Stimulated activated CD4-positive, alpha-beta T cell treated with anti-CD3 and anti-CD28 coated beads, Interleukin-4, amount 100 ng/mL, for 24 hours (primary cell): ENCODE measurements at places on chromosomes 2 and 18.

DNA sequence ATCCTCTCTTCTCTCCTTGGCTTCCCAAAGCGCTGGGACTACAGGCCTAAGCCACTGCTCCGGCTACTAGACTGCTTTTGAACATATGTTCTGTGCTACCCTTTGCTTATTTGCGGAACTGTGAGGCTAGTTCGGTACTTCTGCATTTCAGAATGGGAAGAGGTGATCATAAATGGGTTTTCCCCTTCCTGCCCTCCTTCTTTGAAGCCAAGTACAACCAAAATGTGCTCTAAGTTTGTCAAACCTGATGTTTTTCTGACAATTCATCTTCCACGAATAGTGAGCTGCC lies 1.7 kb upstream of the ESCO1 start:
- no peak for DNase-seq

DNA sequence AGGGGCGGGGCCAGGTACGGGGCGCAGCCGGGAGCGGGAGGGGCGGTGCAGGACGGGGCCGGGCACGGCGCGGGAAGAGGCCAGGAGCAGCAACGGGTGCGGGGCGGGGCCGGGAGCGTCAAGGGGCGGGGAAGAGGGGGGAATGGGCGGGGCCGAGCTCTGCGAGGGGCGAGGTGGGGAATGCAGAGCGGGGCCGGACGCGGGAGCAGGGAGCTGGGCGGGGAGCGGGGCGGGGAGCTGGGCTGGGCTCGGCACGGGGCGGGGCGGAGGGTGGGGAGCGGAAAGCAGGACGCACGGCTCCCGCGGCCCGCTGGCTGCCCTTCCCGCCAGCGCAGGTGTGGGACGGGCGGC lies at the start of gene IMPA2:
TSS of gene IMPA2 (plus strand) at position 316 of the 351 bp plus-strand sequence. CDS start 163 bp downstream, outside the sequence.
- no peak for DNase-seq

DNA sequence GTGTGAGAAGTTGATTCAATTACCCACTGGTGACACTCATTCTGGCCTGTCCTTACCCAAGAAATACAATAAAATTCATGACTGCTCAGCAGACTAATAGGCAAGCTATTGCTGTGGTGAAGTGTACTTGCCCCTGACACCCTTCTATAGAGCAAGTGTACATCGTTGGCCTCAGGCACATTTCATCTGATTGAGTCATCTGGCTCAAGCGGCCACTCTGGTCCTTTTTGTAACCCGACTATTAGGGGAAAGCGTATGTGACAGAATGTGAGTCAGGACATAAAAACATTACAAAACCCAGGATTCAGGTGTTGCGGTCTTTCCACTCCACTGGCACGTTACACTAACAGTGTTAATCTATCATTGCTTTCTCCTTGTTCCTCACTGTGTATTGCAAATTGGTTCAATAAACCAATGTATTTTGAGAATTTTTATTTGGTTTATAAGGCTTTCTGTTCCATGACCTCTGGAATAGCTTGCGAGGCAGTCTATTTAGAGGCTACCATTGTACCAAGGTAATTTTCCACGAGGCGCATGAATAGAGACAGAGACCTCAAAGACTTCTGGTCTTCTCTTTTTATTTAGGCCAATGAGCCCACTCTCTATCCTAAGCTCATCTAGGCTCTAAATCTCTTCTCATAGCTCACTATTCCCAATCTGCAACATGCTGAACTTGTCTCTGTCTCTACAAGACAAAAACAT lies 10.2 kb upstream of the TTC32 start:
- DNase-seq, result no peak

DNA sequence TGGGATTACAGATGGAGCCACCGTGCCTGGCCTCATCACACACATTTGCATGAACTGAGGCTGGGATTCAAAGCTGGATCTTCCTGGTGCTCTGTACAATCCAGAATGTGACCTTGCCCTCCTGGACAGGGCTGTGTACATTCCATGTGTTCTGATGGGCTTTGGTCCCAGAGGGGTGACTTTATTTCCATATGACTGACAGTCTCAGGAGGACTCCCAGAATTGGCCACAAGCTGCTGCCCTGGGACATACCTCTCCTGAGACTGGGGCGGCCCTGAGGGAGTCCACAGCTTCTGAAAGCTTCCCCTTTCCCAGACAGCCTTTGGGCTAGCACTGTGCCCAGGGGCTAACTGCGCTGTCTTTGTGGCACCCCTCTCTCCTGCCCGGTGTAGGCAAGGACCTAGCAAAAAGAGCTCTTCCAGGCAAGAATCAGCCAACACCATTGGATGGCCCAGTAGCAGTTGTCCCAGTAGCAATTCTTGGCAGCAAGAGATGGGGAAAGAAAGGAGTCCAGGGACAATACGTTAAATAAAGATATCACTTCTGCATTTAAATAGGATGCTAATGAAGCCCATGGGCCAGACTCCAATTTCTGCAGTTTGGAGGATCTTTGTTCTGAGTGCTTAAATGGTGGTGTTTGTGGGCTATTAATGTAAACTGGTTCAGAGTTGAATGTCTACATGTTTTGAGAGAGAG lies 26.4 kb upstream of the ZNF532 start:
- no peak for DNase-seq

GRCh38 chr2:236663287-236664101 lies 93.9 kb downstream of the ACKR3 start:
- DNase-seq, result no peak

DNA sequence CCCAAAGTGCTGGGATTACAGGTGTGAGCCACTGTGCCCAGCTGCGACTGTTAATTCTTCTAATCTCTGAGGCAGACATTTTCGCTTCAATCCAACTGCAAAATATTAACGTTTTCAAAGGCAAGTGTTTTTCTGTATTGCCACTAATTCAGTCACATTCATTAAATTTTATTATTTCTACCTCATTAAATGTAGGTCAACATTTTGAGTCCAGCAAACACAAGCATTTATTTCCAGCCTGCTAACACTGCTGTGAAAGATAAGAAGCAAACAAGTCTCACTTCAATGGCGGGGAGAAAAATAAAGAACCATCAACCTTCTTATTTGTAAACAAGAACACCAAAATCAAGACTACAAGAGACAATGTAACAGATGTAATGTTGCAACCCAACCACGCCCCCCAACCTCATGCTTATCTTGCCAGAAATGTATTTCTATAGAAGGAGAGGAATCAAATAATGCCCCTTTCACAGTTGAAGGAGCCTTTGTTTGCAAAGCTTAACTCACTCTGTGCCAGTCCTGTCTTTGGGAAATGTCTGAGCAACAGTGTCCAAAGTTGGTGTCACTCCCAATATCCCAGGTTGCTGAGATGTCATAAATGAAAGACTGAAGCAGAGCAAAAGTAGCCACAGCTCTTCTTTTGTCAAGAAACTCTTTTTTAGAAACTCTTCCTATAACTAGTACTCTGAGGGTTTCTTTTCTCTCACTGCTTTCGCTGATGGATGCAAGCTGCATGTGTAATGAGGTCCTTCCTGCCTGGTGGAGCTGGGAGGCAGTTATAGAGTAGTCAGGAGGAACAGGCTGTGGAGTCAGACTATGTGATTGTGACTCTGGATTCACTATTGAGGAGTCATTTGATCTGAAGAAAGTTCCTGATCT lies 8.6 kb downstream of the DOCK10 start:
- DNase-seq, result no peak

DNA sequence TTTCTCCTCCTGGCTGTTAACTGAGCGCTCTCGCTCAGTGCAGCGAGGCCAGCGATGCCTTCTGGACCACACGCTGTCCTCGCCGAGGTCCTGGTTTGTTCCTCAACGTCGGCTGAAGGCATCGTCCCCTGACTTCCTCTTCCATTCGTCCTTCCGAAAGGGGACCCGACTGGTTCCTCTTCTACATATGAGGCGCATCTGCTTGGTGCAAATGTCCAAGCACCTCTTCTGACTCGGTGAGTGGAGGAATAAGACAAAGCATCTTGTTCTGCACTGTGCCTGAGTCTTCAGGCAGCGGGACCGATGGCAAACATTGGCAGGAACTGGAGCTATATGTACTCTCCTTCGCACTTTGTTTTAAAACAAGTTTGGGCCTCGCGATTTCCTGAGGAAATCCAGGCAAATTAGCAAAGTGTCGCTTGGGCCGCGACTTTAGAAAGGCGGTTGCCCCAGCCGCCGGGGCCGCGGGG lies 621 bp upstream of the KCNS3 start:
- no peak for DNase-seq

GRCh38 chr2:60140185-60140584 lies 413.3 kb downstream of the BCL11A start:
- no peak for DNase-seq

DNA sequence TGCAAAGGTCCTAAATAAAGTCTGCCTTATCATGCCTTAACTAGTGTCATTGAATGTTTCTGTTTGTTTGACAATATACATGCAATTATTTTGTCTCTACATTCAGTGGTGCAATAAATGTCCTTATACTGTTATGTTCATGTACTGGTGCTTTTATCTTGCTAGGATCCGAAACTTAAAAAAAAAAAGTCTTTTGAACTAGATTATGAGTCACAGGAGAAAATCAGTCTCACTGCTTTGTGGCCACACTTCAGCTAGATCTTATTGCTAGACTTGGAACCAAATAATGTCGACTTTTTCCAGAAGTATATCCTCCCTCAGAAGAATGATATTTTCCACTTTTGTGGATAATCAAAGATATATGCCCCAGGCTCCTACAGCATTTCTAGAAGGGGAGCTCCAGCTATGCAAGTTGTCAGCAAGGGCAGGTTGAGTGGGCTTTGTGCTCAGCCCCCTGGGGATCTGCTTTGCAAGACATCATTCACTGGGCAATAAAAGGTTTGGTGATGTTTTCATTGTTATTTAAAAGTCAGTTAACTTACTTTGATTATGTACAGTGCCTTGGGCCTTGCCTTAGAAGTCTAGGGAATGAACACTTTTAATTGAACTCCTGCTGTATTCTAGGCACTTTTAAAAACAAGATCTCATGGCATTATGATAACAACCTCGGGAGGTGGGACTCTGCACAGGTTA lies 157.1 kb upstream of the LRRTM1 start:
- no peak for DNase-seq

DNA sequence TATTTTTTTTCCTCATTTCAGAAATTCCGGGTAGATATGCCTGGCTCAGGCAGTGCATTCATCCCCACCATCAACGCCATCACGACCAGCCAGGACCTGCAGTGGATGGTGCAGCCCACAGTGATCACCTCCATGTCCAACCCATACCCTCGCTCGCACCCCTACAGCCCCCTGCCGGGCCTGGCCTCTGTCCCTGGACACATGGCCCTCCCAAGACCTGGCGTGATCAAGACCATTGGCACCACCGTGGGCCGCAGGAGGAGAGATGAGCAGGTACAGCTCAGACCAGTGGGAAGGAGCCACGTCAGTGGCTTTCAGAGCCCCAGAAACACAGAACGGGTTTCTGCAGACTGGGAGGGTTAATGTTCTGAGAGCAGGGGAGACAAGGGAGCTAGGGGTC lies 11.4 kb downstream of the FOSL2 start:
- DNase-seq, result no peak
